ENCODE measurements at places on chromosomes 1 and 21.

DNA sequence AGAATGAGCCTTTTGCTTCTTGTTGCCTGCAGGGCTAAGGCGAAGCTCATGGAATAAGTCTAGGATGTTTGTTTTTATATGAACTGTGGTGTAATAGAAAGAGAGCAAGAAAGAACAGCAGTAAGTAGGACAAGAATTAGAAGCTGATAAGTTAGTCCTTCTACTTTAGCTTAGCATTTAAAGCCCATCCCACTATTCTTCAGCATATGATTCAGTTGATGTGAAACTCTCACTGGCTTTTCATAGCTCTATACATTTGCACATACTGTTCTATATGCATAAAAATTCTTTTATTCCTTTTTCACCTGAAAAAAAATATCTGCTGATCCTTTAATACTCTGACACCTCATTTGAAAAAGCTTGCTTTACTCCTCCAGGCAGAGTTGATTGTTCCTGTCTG lies 712.0 kb downstream of the USP25 start:
- no peak for DNase-seq

- DNase-seq, result no peak
These were observed 4.6 kb downstream of the SNX27 start for GRCh38 chr1:151616505-151616849.

DNA sequence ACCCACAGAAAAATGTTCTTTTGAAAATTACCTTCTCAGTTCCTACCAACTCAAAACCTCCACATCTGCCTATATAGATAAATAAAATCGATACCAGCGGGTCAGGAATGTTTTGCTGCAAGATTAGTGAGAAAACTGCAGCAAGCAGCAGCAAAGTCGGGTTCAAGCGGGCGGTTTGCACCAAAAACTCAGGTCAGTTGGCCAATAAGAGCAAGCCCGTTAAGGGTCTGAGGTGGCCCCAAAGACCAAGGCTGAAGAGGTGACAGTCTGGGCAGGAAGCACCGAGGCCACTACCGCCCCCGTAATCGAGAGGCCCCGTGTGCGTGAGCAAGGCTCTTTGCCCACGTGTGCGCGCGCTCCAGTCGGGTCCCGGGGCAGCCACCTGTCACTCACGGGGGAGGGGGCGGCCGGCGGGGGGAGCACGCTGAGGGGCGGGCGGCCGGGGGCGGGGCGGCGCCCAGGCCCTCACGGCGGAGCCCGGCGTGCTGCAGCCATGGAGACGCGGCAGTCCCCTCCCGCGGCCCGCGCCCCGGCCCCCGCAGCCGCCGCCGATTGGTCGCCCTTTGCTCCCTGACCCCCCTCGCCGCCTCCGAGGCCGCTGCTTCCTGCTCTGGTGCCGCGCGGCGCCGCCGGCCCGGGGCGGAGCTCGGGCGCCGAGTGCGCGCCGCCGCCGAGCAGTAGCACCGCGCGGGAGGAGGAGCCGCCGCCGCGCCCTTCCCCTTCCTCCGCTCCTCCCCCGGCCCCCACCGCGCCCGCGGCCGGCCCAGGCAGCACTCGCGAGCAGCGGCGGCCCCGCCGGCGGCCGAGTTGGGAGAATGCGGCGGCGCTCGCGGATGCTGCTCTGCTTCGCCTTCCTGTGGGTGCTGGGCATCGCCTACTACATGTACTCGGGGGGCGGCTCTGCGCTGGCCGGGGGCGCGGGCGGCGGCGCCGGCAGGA lies at the start of gene GALNT2:
TSS of gene GALNT2 (plus strand) at position 773 of the 939 bp plus-strand sequence. CDS start at position 816, 43 bp downstream.
- DNase-seq, result peak; percentile 93

- DNase-seq, result no peak
These were observed 300.1 kb downstream of the BRINP3 start for GRCh38 chr1:190177555-190177954.

DNA sequence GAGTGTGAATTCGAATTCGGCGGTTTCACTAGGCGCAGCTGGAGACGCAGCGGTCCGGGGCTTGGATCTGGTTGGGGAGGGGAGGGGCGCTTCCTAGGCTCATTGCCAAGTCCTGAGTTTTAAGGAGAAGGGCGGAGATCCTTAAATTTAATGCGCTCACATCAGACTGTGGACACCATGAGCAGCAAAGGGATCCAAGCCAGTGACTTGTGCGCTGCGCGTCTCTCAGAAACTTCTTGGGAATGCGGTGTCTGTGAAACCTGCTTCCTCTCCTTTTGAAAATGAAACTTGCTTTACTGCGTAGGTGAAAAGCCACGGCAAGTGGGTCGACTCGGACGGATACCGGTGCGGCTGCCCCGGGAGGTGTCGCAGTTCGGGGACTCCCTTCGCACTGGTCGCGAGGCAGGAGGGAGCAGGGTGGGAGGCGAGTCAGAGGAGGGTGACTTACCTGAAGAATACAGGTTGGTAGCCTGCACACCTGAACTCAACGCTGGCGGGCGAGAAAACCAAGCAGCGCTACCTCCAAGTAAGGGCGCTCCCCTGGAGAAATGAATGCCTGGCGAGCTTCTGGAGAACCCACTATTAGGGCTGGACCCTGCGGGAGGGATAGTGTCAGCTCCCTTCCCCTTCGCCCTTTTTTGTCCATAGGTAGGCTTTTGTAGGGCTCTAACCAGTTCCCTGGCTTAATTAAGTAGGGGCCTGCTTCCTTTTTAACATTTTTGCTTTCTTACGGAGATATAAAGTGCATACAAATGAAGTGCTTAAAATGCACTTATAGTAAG lies 992 bp downstream of the TENT5C start:
- DNase-seq, result no peak

Measured in caudate nucleus (tissue), 63 donors.